ENCODE measurements at places on chromosomes 11 and 22.

GRCh38 chr11:36724742-36725385, 126.8 kb upstream of the RAG2 start:
- no peak for DNase-seq

DNA sequence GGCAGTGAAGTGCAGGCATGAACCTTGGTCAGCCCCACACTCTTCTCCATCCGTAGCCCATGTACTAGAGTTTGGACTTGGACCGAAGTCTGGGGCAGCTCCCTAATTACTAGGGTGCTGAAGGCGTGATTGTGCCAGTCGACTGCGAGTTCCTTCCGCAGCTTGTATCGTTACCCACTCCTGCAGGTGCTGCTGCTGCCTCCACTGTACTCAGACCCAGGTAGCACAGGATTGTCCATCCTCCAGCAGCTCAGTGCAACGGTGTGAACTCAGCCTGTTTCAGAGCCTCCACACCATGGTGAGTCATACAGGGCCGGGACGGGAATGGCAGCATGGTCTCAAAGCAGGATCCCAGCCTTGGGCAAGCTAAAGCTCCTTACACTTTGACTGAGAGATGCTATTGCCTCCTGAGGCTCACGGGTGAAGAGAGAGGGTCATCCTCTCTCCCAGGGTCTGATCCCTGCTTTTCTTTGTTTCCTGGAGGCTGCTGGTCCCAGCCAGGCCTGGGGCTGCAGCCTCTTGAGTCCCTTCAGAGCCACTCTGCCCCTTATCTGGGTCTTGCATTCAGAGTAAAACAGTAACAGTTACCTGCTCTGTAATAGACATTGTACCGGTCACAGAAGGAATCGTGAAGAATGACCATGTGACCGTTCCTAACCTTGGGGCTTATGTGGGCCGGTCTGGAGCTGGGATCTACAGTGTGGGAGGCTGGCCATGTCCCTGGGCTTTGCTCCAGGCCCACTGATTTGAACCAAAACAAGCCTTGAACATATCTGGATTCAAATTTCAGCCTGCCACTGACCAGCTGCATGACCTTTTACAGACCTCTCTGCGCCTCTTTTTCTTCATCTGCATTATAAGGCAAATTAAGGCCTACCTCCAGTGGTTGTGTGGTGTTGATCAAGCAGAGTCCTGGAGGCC, 1.7 kb downstream of the TKFC start:
- DNase-seq, result no peak

GRCh38 chr11:57313788-57314135, 11.0 kb downstream of the TNKS1BP1 start:
- DNase-seq, result no peak

- DNase-seq, result no peak
Observed at GRCh38 chr22:29481265-29482000, 1.4 kb downstream of the NEFH start.

DNA sequence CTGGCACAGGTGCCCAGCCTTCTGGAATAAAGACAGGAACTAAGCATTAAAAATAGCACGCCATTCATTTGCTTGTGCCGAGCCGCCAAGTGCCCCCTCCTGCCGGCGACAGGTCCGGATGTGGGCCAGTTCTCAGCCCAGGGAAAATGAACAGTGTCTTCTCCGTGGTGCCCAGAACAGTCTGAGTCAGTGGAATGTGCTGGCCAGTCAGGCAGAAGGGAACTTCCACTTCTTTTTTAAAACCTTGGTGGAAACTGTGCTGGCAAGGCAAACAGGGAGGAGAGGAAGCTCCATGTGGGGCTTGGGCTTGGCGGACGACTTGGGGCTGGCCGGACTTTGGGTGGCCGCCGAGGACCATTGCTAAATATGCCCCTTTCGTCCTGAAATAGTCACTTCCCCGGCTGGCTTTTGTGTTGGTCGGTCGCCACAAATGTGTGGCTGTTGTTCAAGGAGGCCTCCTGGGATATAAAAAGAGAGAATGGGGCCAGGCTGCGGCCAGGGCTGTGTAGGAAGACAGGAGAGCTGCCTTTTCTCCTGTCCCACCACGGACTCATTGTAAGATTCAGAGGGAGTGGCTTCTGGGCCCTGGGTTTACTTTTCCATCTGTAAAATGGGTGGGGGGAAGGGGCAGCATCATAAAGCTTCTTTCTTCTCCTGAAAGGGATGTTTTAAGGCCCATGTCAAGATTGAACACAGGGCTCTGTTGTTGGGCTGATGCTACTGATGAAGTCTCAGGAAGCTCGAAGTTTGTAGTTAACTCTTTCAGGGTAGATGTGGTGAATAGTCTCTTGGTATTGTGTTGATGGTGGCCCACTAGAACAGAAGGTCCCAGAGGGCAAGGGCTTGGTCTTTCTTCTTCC, 101.0 kb downstream of the PTPRJ start:
- no peak for DNase-seq

GRCh38 chr11:22161489-22161888, 31.4 kb upstream of the ANO5 start:
- no peak for DNase-seq

GRCh38 chr11:7968686-7969085, 3.4 kb upstream of the NLRP10 start:
- no peak for DNase-seq

DNA sequence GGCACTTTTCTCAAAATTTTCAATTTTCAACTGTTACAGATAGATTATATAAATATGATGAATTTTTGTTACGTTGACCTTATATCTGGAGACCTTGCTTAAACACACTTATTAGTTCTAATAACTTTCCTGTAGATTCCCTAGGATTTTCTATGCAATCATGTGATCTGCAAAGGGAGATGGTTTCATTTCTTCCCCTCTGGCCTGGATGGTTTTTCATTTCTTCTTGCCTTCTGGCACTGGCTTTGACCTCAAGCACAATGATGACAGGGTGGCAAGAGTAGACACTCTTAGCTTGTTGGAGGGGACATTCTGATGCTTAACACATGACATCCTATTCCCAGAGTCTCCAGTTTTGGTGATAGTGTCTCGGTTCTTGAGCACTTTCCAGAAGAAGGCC, 75.9 kb downstream of the DGCR2 start:
- DNase-seq, result no peak

DNA sequence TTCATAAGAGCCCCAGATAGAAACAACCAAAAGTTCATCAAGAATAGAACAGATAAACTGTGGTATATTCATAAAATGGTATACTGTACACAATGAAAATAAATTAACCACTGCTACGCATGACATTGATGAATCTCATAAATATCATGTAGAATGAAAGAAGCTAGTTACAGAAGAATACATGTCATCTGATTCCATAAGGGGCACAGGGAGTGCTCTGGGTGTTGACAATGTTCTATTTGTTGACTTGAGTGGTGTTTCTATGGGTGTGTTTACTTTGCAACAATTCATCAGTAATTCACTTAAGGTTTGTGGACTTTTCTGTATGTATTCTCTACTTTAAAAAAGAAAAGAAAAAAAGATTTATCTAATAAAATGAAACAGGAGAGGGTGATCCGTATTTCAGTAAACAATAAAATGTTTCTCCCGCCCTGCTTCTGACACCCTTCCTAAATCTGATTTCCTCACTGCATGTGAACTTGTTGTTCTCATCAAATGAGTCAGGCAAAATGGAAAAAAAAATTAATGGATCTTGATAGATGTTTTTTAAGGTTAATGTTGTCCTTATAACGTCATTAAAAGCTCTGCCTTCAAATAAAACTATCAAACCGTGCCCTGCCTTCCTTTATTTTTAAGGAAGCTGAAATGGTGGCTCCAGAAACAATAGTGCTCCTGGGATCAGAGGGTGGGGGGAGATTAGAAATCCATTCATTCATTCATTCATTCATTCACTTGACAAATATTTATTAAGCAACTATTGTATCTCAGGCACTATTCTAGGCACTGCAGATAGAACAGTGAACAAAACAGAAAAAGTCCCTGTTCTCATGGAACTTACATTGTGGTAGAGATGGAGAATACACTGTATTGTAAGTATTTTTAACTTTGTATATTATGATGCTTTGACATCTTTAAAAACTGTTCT, 77.2 kb upstream of the CD44 start:
- no peak for DNase-seq

- DNase-seq, result no peak
Observed at GRCh38 chr11:97229936-97230335, 840.1 kb downstream of the JRKL start.

DNA sequence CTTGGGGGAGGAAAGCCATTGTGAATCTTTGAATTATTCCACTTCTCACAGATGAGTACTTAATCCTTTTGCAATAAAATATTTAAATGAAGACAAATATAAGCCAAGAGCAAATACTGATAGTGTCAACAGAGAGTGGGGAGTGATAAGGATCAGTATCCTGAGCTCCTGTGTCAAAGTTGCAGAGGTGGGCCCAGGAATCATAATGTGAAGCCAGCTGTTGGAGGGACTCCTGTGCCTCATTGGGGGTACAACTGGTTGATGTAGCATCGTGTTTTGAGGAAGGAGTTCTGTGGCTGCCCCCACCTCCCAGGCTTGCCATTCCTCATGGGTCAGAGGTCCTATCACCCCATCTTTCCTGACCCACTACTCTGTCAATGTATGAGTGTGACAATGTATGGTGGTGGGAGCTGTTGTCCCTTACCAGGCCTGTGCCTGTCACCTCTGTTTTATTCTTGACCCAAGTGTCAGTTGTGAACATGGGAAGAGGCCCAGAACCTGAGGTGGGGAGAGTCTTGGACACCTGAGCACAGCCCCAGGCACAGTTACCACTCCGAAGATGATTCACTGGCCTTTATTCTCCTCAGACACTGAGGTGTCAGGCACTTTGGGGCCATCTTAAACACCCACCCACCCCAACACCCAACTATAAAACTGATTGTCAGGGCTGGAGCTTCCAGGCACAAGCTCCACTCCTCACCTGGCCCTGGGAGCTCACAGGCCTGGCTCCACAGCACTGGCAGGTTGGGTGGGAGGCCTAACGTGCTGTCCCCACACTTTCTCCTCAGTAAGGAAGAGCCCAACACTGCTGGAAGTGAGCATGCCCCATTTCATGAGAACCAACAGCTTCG, 38.4 kb downstream of the KCNQ1OT1 start:
- no peak for DNase-seq

GRCh38 chr11:45233121-45233803, 52.9 kb downstream of the SYT13 start:
- DNase-seq, result peak; percentile 47

DNA sequence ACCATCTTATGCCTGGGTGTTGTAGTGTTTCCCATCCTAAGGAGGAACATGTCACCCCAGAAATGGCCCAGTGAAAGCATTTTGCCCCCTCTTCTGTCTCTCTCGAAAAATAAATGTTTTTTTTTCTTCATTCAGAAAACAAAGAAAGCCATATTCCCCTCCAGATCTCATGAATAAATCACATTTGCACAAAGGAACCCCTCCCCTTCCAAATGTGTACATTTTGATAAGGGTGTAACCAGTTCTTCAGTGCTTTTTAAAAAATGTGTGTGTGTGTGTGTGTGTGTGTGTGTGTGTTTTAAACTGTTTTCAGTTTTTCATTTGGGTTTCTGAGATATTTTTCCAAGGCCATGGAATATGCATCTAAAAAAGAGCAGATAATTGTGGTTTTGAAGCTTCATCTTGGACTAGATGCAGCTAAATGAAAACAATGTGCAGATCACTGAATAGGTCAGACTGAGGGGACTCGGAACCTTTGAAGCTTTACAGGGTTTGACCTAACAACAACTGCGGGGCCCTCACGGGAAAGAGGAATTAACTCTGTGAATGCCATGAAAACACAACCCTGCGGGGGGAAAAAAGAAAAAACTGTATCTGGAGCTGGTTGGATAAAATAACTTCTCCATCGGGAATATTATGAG, 76.4 kb downstream of the YAP1 start:
- DNase-seq, result no peak

- peak; percentile 9 for DNase-seq
Observed at GRCh38 chr11:134510233-134511040, 98.4 kb upstream of the B3GAT1 start.

GRCh38 chr11:111819161-111819828, 52.1 kb downstream of the ALG9 start:
- no peak for DNase-seq

DNA sequence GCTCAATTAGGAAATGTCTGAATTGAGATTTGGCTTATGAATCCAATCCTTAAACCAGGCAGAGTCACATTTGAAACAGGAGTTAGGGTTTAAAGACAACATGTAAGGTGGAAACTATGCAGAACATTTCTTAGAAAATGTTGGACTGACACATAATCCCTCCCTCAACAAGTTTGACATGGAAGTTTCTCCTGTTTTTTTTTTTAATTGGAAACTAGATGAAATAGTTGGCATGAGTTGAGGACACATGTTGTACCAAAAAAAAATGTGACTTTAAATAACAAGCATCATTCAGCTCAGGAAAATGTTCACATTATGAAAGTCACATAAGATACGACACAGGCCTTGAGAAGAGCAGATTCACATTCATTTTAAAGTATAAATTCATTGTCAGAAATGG, 154.9 kb upstream of the DDI1 start:
- DNase-seq, result no peak

DNA sequence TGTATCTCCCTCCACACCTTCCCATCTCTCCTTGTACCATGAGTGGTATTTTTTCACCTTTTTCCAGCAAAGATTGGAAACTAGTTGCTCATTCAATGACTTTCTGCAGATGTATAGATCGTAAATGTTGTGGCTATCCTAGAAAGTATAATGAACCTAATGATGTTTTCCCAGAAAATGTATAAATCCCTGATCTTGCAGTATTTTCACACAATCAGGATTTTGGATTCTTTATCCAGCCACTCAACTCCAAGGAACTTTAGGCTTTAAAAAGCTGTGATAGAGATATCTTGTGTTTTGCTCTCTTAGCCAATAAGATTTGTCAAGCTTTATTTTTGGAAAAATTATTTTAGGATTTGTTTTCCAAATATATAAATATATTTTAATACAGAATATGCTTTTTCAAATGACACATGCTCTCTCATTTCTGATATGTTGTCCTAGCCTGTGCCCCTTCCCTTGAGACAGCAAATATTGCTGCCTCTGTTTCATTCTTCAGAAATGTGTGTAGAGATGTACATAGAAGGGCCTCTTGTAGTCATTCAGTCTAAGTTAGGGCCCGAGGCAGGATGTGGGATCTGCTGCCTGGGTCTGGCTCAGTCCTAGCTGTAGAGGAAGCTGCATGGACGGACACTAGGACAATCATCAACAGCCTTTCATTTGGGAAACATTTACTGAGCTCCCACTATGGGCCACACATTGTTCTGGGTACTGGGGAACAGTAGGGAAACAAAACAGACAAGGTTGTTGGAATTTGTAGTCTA, 62.4 kb downstream of the NAV2 start:
- DNase-seq, result no peak

DNA sequence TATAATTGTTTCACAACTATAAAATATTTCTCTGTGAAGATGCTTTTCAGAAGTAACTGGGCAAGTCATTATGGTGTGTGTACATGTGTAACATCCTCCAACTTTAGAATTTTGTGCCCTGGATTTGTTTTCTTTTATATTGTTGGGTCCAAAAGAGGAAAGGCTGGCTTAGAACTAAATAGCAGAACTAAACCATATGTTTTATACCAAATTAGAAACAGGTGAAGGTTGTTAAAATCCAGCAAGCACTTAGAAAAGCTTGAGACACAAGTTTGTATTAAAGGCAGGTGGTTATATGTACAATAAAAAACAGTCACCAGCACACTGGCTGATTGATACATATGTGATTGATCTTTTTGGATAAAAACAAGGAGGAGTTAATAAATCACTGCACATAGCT, 158.5 kb downstream of the WNT11 start:
- DNase-seq, result no peak

- DNase-seq, result no peak
Observed at GRCh38 chr11:69497221-69497787, 15.8 kb downstream of the LINC01488 start.

GRCh38 chr11:134524896-134525845, 113.1 kb upstream of the B3GAT1 start:
- DNase-seq, result peak; percentile 4

GRCh38 chr22:29207243-29207550, 1.5 kb downstream of the EMID1 start:
- DNase-seq, result no peak
